ENCODE measurements at places on chromosomes 13 and 19. TPM values are rescaled to one million over a fixed set of nuclear protein-coding genes. Genes with fewer than 3 reads are reported as not detected.

Gene ZNF625
- 13.2 TPM for total RNA-seq

DNA sequence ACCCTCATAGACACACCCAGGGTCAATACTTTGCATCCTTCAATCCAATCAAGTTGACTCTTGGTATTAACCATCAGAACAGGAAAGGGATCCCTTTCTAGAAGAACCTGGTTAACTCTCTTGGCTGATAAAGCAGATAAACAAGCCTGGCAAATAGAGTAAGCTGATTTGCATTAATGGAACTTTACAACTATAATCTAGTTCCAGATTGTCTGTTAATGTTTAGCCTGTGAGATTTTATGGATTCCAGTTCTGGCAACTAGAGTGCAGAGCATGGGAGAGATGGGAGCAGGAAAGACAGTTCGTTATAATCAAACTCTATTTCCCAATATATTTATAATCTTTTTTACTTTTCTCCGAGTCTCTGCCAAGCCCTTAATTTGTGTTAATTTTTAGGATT lies 272.6 kb upstream of the KLHL1 start:
- no peaks in the 10 kb centered on the region for H3K27me3 ChIP-seq
- H3K27ac ChIP-seq, result no peak overlapping the region
- DNase-seq, result no peak
- H3K4me3 ChIP-seq, result no peak overlapping the region
- no peaks in the 10 kb centered on the region for H3K36me3 ChIP-seq

- H3K27ac ChIP-seq, result no peak overlapping the region
- DNase-seq, result no peak
- H3K36me3 ChIP-seq, result no peaks in the 10 kb centered on the region
- H3K4me1 ChIP-seq, result no peaks in the 10 kb centered on the region
These were observed 128.0 kb upstream of the VSTM2B start for GRCh38 chr19:29397748-29398147.

DNA sequence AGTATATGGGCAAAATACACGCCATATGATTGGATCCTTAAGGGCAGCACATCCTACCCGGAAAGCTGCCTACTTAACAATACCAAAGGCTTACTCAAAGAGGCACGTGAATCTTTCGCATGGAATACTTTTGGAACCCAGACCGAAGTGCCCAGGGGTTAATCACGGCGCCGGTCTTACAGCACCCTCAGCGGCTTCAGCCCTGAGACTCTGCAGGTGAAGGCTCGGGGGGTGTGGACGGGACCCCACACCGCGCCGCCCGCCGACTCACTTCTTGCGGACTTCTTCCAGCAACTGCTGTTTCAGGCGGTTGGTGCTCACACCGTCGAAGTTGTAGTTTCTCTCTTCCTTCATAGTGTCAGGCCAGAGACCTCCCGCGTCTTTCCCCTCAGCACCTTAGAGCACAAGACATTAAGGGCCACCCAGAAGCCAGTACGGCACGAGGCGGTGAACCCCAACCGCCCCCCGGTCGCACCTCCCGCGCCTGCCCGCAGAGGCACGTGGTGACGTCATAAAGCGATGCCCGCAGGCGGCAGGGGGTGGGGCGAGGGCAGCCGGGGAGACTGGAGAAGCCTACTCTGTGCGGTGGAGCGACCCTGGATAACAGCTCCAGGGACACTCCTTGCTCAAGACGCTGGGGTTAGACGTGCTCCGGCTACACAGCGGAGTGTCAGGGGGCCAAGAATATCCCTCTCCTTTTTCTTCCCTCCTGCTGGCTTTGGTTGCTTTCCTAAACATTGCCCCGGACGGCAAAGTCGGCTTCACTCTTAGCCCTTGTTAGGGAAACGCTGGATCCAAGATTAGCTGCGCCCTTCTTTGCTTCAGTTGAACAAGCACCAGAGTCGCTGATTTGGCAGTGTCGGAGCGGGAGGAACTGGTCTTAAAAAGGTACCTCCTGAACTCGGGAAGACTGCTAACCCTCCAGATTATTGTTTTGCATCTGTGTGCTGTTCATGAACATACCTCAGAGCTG lies at the start of gene CCDC169:
CCDC169 (minus strand) TSS at position 449 of the 973 bp plus-strand sequence; CDS start at position 354, 95 bp downstream.
- no peaks in the 10 kb centered on the region for H3K36me3 ChIP-seq
- no peaks in the 10 kb centered on the region for H3K4me1 ChIP-seq
- H3K27me3 ChIP-seq, result no peaks in the 10 kb centered on the region

Gene PBX4
- total RNA-seq, result 1.3 TPM

- no peak for DNase-seq
- no peaks in the 10 kb centered on the region for H3K4me1 ChIP-seq
- no peaks in the 10 kb centered on the region for H3K36me3 ChIP-seq
- no peaks in the 10 kb centered on the region for H3K27me3 ChIP-seq
These were observed 79.7 kb downstream of the STARD13 start for GRCh38 chr13:33205804-33206221.

Gene CEACAM7
- 0.49 TPM for total RNA-seq

- no peaks in the 10 kb centered on the region for H3K4me1 ChIP-seq
- no peaks in the 10 kb centered on the region for H3K27me3 ChIP-seq
- DNase-seq, result no peak
- no peak overlapping the region for H3K4me3 ChIP-seq
- H3K36me3 ChIP-seq, result no peaks in the 10 kb centered on the region
These were observed 97.5 kb downstream of the RAB20 start for GRCh38 chr13:110463871-110464510.

DNA sequence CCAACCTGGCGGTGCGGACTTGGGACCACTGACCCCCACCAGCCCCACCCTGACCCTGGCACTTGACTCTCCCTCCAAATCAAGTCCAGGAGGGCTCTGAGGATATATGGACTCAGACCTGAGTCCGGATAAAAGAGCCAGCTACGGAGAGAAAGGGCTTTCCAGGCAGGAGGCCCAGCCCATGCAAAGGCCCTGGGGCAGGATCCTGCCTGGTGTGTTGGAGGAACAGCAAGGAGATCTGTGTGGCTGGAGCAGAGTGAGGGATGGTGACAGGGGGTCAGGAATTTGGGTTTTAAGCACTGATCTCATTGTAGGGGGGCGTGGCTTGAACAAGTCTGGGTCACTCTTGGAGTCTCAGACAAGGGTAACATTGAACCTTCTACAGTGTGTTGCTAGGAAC lies 474 bp upstream of the ZNRF4 start:
- no peak for DNase-seq
- no peaks in the 10 kb centered on the region for H3K4me1 ChIP-seq
- peaks cover 3% of the 10 kb centered on the region for H3K27me3 ChIP-seq
- no peaks in the 10 kb centered on the region for H3K36me3 ChIP-seq
- no peak overlapping the region for H3K4me3 ChIP-seq
- no peak overlapping the region for H3K27ac ChIP-seq

Gene PCP2
- total RNA-seq, result not detected

Data from uterus (tissue), 4 donors.